A172 (cell line): ENCODE measurements at places on chromosomes 7 and 10.
A peak's percentile ranks its signal among the peaks of the same experiment; 100 is the strongest.

- no peak for DNase-seq
Observed at GRCh38 chr10:34601691-34602090, 213.4 kb downstream of the PARD3 start.

DNA sequence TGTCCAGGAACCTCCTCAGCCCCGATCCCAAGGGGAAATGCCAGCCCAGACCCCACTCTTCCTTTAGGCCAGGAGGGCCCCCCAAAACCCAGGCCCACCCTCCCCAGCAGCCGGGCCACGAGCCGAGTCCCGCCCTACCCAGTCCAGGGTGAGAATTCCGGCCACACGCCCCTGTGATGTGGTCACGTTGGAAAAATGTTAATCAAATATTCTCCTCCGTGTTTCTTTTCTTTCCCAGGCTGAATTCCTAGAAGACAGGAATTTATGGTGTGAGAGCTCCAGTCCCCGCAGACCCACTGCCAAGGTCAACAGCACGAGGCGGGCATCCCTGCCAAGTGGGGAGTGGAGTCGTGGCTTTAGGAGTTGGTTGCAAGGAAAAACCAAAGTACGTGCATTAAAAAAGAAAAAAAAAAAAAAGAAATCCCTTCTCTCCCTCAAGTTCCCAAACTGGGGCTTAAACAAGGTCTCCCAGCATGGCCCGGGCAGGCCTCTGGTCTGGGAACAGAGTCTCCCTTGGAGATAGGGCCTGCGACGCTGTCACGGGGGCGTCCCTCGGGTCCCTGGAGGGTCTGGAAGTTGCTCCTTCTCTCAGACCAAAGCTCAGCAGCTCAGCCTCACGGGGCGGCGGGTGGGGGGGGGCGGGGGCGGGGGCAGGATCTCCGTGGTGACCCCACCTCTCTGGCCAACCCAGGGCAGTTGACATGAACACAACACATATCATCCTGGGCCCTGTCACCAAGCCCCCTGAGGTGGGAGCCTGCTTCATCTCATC is 28.1 kb upstream of the ELN start:
- DNase-seq: peak; percentile 95

DNA sequence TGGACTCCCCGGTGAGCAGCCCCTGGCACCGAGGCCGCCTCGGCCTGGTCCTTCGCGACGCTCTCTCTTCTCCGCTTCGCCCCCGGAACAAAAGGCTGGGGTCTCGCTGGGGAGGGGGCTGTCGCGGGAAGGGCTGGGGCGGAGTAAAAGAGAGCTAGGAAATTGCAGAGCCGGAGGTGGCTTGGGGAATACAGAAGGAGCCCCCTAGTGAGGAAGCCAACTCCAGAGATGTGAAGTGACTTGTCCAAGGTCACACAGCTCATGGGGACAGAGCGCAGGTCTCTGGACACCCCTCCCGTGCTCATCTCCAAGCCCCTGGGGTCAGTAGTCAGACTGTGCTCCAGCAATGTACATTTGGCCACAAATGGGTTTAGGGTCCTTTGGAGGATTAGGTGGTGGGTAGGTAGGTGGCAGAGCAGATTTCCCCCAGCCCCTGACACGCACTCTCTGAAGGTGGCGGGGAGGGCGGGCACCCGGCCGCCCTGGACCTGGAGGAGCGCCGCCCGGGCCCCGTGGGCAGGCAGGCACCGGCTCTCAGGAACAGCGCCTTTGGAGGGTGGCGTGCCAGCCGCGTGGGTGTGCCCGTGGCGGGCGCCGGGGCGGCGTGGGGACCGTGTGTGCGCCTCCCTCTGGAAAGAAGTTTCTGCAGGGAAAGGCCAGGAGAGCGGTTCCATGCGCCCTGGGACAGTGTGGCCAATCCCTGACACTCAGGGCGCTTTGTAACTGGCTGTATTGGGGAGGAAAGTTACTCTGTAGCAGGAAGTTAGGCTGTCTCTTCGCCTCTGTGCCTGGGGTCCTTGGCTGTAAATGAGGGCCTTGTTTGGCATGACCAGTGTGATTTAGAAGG is 910 bp downstream of the WIPF3 start:
- no peak for DNase-seq

DNA sequence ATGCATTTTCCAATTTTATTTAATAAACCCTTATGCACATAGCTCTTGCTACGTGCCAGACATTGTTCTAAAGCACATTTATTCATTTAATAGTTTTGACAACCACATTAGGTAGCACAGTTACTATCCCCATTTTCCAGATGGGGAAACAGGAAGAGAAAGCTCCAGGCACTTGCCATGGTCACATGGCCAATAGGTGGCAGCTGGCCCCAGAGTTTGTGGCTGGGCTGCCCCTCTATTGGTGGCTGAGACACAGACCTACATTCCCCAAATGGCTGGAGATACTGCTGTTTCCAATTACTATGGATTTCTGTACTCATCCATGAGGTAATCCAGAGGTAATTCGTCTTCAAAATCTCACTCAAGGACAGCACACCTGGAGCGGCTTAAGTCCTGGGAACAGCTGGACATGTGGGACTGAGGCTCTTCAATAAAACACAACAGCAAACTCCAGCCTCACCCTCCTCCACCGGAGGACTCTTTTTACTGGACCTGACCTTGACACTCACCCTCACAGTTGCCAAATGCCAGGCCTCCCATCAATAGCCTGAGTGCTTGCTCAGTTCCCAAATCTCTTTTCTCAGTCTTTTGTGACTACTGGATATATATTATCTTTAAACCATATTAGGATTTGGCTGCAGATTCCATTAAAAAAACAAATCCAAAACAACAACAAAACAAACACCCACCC is 106.1 kb downstream of the CLEC2L start:
- no peak for DNase-seq

- DNase-seq: no peak
Observed at GRCh38 chr10:29472301-29473086, 162.3 kb downstream of the SVIL start.

- peak; percentile 57 for DNase-seq
Observed at GRCh38 chr7:5526100-5526905, 102.7 kb upstream of the TNRC18 start.

- no peak for DNase-seq
Observed at GRCh38 chr10:61866700-61867368, 34.7 kb upstream of the ARID5B start.

DNA sequence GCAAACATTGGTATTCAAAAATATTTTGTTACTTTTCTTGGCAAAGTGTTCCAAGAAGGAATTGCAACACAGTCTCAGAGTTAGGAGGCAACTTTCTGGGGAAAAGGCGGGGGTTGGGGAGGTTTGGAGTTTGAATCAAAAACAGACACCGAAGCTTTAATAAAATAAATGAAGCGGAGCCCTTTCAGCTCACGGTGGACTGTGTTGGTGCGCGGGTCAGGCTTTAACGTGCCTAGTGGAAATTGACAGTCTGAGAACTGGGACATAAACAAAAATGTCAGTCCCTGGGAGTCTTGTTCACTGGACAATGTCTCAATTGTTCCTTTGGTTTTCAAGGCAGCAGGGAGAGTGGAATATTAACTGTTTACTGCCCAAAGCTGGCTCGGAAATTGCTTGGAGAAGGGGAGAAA is 109.3 kb downstream of the TCF7L2 start:
- no peak for DNase-seq

- no peak for DNase-seq
Observed at GRCh38 chr7:120799813-120800475, 58.0 kb downstream of the TSPAN12 start.

- DNase-seq: peak; percentile 13
Observed at GRCh38 chr10:53839440-53840039, 961.5 kb downstream of the PCDH15 start.

- no peak for DNase-seq
Observed at GRCh38 chr10:117262291-117262902, 21.5 kb downstream of the SLC18A2 start.

DNA sequence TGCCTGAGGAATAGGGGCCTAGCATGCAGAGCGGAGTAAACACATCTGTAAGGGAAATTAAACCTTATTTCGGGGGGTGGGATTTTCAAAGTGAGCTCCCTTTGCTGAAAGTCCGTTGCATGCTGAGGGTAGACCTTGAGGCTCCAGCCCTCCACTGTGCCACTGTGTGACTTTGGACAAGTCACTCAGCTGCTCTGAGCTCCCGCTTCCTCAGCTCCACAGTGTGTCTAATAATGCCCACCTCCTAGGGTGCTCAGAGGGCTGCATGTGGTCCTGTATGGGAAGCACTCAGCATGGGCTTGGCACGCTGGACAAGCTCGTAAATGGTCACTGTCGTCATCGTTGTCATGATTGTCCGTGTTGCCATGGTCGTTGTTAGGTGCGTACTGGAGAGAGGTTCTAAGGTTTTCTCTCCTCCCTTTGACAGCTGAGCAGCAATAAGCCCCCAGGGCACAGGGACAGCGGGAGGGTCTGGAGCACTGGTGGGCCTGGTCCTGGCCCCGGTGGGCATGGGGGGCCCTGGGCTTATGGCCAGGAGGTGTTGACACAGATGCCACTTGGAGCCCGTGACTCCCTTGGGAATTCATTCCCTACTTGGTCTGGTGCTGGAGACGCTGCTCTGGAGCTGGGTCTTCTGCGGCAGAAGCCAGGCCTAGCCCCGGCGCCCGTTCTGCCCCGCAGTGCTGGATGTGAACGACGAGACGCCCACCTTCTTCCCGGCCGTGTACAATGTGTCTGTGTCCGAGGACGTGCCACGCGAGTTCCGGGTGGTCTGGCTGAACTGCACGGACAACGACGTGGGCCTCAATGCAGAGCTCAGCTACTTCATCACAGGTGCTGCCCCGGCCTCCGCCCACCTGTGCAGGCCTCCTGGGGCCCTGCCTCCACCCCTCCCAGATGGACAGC is 13.1 kb downstream of the C10orf105 start:
- no peak for DNase-seq

GRCh38 chr10:77875730-77876129 is 50.8 kb downstream of the DLG5 start:
- DNase-seq: no peak
